ENCODE measurements at places on chromosomes 3 and 15.

GRCh38 chr15:58148633-58149445 is 10.7 kb downstream of the AQP9 start:
- DNase-seq, result peak; percentile 20

- no peak for DNase-seq
Observed at GRCh38 chr3:112741983-112742382, 101.0 kb upstream of the CCDC80 start.

- no peak for DNase-seq
Observed at GRCh38 chr3:43909149-43909548, 218.4 kb downstream of the ABHD5 start.

GRCh38 chr3:171173736-171174135 is 147.2 kb upstream of the SLC2A2 start:
- DNase-seq, result peak; percentile 40

DNA sequence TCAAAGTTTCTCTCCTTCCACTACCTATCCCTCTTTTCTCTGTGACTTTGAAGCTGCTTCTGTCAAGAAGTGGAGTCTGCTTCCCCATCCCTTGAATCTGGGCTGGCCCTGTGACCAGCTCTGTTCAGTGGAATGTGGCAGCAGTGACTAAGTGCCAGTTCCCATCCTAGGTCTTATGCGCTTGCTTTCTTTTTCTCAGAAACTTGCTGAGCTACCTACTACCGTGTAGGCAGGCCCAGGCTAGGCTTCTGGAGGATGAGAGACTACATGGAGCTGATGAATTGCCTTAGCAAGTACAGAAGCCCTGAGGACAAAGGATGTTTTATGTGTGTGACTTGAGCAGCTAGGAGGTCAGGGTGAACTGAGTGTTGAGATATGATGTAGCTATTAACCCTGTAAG is 123.2 kb downstream of the PDCD6IP start:
- DNase-seq, result no peak

DNA sequence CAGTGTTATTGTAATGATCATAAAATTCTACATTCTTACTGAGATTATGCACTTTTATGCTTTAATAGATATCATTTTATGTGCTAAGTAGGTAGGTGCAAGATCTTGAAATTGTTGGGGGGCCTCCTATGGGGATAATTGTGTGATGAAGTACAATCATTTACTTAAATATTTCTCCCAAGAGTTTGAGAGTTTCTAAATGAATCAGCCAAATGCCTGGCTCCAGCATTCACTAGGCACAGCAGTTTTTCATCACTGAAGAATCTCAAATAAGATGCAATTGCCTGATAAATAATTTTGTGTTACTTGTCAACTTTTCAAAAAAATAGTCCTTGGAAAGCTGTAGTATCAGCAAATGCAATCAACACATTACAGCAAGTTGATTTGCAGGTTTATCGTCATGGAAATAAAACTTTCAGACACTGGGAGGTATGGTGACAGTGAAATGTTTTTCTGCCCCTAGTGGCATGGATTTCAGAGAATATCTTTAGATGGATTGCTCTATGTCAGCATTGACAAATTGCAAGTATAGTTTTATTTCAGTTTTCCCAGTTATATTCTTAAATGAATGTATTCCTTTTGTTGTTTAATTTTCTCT is 167.1 kb downstream of the NEK11 start:
- DNase-seq, result no peak

GRCh38 chr3:74347563-74348268 is 266.7 kb downstream of the CNTN3 start:
- no peak for DNase-seq

GRCh38 chr15:87902772-87903426 is 353.6 kb downstream of the NTRK3 start:
- DNase-seq, result peak; percentile 16

GRCh38 chr15:88006146-88006545 is 250.4 kb downstream of the NTRK3 start:
- no peak for DNase-seq

DNA sequence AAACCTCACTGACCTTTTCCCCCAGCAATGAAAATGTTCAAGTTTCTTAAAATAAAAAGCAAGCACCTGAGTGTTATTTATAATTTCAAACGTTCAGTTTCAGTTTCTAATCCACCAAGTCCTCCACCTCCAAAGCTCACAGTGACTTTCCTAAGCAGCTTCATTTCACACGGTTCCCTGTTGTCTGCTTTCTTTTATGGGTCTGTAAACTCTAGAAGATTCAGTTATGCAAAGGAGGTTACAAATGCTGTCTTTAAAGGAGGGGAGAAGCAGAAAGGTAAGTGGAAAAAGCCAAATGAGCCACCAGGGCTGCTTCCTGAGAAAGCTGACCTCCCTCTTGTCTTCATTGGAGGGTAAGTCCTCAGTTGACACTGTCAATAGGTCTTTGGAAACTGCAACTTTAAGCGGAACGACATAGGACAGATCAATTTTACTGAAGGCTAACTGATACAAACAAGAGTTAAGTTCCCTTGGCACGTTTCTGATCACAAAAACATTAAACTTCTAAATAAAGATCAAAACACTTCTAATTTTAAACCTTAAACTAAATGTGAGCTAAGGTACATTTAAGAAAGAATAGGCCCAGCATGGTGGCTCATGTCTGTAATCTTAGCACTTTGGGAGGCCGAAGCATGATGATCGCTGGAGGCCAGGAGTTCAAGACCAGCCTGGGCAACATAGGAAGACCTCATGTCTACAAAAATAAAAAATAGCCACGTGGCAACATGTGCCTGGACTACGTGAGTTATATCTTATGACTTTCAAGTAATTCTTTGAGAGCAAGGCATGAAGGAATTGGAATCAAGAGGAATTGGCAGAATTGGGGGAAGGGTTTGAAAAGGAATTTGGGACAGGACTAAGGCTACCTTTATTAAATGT is 151.9 kb upstream of the UBE2E1 start:
- DNase-seq, result no peak

GRCh38 chr3:6204891-6205290 is 656.0 kb upstream of the GRM7 start:
- DNase-seq, result no peak
